Cardiac fibroblast (primary cell): ENCODE measurements at places on chromosomes 4 and X.

DNA sequence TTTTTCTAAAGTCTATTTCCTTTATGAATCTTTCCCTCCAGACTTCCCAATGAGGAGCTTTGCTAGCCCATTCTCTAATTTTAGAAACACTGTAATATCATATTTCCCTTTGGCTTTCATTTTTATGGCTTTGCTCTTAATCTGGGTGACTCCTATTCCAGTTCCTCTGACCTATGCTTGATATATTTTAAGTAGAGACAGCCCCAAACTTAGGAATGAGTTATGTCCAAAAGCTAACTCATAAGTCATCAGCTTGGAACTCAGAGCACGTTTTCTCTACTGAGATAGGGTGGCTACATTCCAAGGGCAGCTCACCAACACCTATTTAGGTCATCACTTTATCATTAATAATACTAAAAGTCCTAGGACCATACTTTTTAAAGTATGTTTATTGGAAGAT lies 77.8 kb downstream of the OR13H1 start:
- no peak for DNase-seq

GRCh38 chr4:38837849-38838248 lies 18.8 kb downstream of the TLR6 start:
- peak; percentile 60 for DNase-seq

DNA sequence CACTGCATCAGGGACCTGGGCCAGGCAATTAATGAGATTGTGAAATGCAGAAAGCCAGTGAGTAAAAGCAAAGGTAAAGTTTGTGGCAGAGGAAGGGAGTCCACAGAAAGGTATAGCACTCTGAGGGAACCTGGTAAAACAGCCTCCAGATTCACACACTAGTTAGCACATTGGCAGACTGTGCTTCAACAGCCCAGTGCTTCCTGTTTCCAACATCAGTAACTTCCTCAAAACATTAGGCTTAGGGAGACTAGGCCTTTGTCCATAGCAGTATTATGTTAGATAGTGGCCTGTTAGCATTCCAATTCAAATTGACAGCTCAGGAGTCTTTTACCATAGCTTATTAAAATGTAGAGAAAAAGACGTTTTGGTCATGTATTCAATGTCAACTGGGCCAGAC lies 582.6 kb upstream of the ACTRT1 start:
- DNase-seq, result no peak

GRCh38 chr4:37188100-37188499 lies 56.4 kb upstream of the NWD2 start:
- no peak for DNase-seq

DNA sequence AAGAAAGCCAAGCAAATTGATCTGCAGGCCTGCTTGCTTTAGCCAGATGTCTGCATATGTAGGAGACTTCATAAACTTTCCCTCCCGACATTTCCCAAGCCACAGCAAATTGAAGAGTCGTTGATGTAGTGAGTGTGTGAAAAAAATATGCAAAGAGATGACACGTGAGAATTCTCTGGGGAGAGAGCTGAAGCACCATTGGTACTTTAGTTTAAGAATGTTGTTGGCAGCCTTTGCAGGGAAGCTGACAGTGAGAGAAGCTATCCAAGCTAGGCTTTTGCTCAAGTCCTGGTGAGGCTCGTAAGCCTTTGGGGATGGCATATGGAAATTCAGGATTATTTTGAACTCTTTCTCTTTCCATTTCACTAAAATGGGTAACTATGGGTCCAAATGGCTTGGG lies 87.5 kb downstream of the GLRA2 start:
- DNase-seq, result peak; percentile 14

DNA sequence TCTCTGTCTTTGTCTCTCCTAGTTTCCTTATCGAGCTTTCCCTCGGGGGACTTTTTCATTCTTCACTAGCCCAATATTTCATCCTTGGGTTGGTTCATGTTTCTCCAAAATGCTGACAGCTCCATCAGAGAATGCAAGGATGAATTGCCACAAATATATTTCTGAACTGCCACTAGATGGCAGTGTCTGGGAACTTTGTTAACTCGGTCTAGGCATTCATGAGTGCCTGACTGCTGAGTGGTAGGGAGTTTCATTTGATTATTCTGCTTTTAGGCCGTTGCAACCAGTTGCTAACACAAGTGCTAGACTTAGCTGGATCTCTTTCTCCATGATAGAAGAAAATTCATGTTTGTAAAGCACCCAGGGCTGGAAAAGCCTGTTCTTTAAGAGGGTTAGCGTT lies 73.5 kb upstream of the RAP2C start:
- peak; percentile 70 for DNase-seq

GRCh38 chr4:689723-690122 lies 772 bp upstream of the SLC49A3 start:
- DNase-seq, result no peak

GRCh38 chrX:2340991-2341390 lies 159.8 kb downstream of the DHRSX start:
- DNase-seq, result no peak

- DNase-seq, result no peak
Measured at GRCh38 chr4:5479518-5480060, 228.8 kb downstream of the EVC2 start.

- peak; percentile 64 for DNase-seq
Measured at GRCh38 chr4:7761720-7762119, 177.9 kb downstream of the AFAP1 start.

DNA sequence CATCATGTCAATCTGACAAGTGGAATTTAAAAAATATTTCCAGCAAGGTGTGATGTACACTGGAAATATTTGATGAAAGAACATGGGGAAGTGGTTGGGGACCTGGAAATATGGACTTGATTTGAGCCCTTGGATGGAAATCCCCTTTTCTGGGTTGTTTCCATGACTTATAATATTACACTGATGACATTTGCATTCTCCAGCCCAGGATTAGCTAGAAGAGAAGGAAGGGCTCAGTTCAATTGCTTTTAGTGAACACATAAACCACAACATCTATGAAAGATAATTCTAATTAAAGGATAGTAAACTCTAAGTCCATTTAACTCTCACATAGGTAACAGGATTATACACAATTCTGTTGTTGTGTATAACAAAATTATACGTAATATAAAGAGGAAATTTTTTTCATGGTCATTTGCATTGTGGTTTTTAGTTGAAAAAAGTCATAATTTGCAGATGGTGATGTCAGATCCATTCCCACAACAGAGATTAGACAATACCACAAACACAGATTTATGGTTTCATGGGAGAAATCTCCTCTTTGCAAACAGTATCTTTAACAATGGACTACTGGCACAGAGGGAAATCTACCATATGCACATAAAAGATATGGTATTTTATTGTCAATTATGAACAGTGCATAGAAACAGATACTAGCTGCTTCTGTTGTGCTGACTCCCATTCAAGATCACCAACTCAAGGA lies 126.5 kb downstream of the DKK2 start:
- DNase-seq, result no peak

DNA sequence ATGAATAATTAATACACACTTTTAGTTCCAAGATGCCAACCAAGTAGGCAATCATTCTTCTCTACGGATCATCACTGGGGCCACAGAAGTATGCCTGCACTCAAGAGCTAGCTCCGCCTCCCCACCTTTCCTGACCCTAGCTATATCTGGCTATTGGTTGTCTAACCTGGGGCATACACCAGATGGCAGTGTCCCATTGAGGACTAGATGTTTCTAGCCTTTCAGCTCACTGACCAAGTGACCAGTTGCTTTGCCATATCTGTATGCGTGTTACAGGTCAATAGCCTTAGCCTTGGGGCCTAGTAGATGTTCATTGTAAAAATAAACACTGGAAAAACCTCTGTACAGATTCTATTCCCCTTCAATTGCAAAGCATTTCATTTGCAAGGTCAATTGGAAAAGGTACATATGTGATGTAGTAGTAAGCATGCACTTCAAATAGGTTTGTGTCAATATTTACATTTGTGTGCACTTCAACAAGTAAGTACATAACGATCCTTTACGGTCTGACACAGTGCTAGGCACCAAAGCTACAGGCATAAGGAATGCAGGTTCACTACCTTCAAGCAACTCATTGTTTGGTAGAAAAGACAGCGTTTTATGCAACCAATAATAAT lies 521.7 kb downstream of the PPARGC1A start:
- DNase-seq, result no peak
